ENCODE measurements at places on chromosomes 12 and 14.

GRCh38 chr12:45286621-45287020 lies 70.7 kb downstream of the ANO6 start:
- DNase-seq, result no peak

- no peak for DNase-seq
Observed at GRCh38 chr12:123657211-123657610, 13.7 kb upstream of the TCTN2 start.

DNA sequence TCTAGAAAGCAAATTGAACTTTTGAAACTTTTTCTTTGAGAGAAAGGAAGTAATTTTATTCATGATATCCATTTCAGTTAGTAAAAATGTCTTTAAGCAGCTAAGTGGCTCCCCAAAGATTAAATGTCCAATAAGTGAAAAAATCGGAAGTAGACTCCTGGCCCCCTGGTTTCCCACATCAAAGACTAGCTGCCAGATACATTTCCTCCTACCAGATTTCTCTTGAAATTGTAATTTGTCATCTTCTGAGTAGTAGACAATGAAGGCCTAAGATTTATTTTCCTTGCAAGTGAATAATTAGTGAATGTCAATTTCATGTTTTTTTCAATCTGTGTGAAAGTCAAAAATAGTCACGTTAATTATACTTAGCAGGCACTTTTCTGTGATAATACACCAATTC lies 321.9 kb downstream of the SYT1 start:
- no peak for DNase-seq

DNA sequence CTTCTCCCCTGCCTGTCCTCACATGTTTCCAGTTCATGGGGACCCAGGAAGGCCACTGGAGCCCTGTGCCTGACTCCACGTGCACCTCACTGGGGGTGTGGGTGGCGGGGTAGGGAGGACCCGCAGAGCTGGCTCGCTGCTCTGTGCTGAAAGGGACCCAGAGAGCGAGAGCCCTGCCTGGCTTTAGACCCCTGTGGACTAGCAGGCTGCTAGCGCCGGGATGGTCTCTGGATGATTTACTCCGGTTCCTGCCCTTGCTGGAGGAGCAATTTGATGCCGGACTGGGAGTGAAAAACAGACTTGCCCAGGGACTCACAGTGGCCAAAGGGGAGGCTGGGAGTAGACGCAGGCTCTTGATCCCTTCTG lies 49.0 kb downstream of the NTF3 start:
- no peak for DNase-seq

- DNase-seq, result no peak
Observed at GRCh38 chr12:75756771-75757170, 245.4 kb upstream of the KRR1 start.

DNA sequence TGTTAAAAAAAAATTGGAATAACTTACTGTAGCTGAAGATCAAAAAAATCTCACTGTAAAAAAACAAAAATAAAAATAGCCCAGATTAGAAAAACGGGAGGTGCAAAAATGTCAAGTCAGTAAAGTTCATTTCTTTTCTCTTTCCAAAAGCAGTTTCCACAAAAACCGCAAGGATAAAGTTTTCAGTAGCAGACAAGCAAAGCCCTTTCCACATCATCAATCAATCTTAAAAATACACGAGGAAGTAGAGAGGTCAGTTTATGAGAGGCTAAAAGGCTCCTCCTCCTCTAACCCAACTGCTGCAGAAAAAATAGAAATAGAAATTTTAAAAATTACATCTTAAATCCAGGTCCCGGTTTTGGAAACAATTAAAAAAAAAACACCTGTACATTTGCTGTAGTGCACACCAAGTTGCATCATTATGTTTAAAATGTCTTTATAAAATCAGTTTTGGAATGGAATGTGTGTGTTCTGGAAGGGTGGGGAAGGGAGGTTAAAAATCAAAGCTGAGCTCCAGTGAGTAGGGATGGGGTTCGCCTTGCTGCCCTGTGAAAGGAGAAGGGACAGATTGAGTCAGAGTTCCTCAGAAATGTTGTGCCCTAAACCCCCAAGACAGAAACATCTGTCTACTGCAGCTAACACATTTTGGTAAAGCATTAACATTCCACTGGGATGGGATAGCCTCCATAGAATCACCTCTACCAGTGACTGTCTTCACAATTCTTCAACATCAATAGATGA lies 5.8 kb downstream of the HNRNPC start:
- no peak for DNase-seq

- no peak for DNase-seq
Observed at GRCh38 chr14:42070031-42070430, 463.4 kb downstream of the LRFN5 start.

Data from kidney epithelial cell (primary cell).